HFFc6 (cell line): ENCODE measurements at places on chromosomes 7 and 10. TPM values are rescaled to one million over a fixed set of nuclear protein-coding genes. Genes with fewer than 3 reads are reported as not detected.
A peak's percentile ranks its signal among the peaks of the same experiment; 100 is the strongest.

Gene GATAD1
- total RNA-seq = 13.6 to 14.8 TPM (median 14.2 TPM) in 3 replicates

DNA sequence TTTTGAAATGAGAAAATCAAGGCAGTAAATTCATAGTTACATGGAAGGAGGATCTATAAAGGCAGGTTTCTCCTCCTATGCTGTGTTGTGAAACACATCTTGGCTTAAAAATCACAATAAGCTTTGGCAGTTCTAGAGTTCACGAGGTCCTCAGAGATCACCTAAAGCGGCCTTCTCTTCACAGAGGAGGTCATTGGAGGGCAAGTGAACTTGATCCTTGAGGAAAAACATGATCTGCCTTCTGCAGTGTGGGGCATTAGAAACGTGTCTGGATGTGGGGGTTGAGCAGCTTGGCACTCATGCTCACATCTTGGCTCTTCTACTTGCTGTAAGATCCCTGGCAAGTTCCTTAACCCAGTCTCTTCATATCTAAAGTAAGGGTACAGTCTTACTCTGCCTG is 96.1 kb upstream of the BMPER start:
- DNase-seq = no peak

DNA sequence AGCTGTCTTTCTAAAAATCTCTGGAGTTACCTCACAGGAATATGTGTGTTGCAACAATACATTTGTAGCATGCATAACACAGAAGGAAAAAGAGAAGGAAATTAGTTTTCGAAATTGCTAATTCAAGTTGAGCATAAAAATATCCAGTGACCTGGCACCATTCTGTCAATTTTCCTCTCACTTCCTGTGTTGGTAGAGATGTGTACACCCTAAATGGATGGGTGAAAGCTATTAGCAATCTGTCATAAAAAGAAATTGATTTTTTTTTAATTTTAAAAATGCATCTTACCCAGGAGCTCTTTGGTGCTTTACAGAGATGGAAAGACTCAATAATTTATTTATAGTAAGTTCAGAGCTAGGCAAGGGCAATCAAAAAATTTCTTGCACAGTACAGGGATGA is 333.3 kb upstream of the TMEM229A start:
- DNase-seq = no peak

DNA sequence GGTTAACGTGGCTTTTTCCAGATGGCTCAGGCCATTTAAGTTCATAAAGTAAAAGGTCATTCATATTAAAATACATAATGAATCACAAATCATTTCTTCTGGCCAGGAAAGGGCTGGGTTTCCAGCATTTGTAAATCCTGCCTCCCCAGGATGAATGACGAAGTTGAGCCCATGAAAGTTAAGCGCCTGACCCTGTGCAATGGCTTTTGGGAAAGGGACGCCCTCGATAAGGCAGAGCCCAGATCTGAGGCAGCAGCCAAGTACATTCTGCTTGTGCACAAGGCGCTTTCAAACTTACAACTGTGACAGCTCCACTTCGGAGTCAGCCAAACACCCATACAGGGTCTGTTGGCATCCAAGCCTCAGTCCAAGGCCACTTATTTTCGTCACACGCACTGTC is 2.8 kb downstream of the GIMAP6 start:
- no peak for DNase-seq

GRCh38 chr7:155093596-155093995 is 23.5 kb downstream of the HTR5A start:
- DNase-seq = no peak

DNA sequence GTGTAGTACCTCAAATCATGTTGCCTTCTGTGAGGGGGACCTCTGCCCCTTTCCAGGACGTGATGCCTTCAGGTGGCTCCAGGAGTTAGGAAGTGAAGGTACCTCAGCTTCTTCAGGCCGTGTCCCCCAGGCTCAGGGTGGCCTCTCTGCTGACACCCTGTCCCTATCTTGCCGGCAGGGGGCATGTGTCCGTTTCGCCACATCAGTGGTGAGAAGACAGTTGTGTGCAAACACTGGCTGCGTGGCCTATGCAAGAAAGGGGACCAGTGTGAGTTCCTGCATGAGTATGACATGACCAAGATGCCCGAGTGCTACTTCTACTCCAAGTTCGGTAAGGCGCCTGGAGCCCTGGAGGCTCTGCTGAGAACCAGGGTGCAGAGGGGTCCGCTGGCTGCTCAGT is 9.2 kb downstream of the CPSF4 start:
- DNase-seq = no peak

- peak; percentile 9 for DNase-seq
Measured at GRCh38 chr7:14233076-14233867, 243.8 kb upstream of the ETV1 start.

DNA sequence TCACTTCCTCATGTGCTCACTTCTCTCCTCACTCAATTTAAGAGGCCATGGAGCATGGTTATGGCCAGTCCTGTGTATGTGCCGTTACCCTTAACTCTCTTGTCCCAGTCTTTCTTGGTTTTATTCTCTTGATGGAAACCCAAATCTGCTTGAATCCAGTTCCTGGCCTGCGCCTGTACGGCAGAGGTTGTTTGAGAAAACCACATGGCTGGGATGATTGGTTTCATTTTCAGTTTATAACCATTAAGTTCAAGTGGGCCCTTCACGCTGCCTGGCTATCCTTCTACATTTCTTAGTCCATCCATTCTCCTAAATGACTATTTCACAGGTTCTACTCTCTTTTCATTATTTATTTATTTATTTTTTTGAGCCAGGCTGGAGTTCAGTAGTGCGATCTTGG is 1.6 kb upstream of the ZNF239 start:
- DNase-seq = no peak

GRCh38 chr10:22433875-22434274 is 88.6 kb downstream of the SPAG6 start:
- DNase-seq = peak; percentile 93

GRCh38 chr10:14774797-14775196 is at the start of gene FAM107B:
FAM107B (minus strand) TSS chr10:14774897; CDS start chr10:14774663, 234 bp downstream.
- no peak for DNase-seq

GRCh38 chr7:18558910-18559309 is 63.4 kb downstream of the HDAC9 start:
- no peak for DNase-seq

- DNase-seq = no peak
Measured at GRCh38 chr10:7283246-7283645, 127.6 kb downstream of the SFMBT2 start.

Gene OPN4
- not detected in 3 replicates for total RNA-seq

Gene CLRN3
- total RNA-seq = not detected in 3 replicates

Gene NPS
- not detected in 3 replicates for total RNA-seq

GRCh38 chr10:68462536-68462935 is 9.2 kb downstream of the DNA2 start:
- DNase-seq = no peak

Gene LIPK
- total RNA-seq = not detected in 3 replicates

- no peak for DNase-seq
Measured at GRCh38 chr7:124738639-124739038, 27.0 kb downstream of the GPR37 start.

- no peak for DNase-seq
Measured at GRCh38 chr7:47583739-47584535, 2.0 kb upstream of the TNS3 start.

Gene CDC14C
- total RNA-seq = 0.14 TPM in 1 of 3 replicates, not detected in the others

DNA sequence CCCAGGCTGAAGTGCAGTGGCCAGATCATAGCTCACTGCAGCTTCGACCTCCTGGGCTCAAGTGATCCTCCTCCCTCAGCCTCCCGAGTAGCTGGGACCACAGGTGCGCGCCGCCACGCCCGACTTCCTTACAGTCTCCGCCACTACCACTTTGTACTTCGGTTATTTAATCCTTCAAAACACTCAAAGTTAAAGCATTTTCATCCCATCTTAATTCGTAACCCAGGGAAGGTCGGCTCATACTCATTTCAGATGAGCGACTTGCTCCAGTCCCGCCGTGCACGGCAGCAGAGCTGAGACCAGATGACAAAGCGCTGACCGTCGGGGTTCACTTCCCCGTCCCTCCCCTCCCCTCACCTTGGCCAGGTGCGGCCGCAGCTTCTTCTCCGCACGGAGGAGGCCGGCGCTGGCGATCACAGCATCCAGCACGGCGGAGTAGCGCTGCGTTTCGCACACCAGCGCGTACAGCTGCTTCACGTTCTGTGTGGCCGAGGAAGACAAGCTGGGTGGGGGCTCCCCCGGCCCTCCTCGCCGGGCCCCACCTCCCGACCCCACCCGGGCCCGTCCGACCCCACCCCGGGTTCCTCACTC is 457 bp downstream of the NSUN5 start:
- DNase-seq = no peak

Gene PDE1C
- 0.19 to 1.3 TPM (median 0.21 TPM) in 3 replicates for total RNA-seq

GRCh38 chr10:86591436-86591835 is 62.9 kb upstream of the OPN4 start:
- no peak for DNase-seq

Gene PON1
- total RNA-seq = not detected in 3 replicates

Gene GAD2
- not detected in 3 replicates for total RNA-seq

Gene SORBS1
- 0.08 to 0.17 TPM (median 0.11 TPM) in 3 replicates for total RNA-seq

DNA sequence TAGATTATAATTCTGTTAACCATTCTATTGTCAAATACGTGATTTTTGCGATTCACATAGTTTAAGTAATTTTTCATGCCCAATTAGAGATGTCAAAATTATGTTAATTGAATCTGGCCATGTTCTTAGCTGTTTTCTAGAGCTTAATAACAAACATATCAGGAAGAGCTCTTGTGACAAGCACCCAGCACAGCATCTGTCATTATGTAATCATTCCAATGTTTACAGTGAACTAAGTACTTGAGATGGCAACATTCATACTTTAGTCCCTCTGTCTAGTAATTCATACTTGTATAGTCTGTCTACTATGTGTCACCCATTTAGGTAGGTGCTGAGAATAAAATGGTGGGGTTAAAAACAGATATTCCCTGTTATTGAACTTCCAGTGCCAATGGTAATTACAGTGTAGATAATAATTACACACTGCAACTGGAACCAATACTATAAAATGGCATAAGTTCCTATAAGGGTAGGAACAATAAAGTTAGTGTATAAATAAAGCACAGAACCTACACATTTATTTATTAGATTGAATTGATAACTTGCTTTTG is 55.2 kb downstream of the ZEB1 start:
- no peak for DNase-seq

GRCh38 chr10:35752469-35753461 is 110.7 kb upstream of the FZD8 start:
- no peak for DNase-seq

Gene AQP1
- total RNA-seq = 0.48 to 0.90 TPM (median 0.48 TPM) in 3 replicates

- peak; percentile 45 for DNase-seq
Measured at GRCh38 chr10:58335306-58336005, 650 bp downstream of the UBE2D1 start.

DNA sequence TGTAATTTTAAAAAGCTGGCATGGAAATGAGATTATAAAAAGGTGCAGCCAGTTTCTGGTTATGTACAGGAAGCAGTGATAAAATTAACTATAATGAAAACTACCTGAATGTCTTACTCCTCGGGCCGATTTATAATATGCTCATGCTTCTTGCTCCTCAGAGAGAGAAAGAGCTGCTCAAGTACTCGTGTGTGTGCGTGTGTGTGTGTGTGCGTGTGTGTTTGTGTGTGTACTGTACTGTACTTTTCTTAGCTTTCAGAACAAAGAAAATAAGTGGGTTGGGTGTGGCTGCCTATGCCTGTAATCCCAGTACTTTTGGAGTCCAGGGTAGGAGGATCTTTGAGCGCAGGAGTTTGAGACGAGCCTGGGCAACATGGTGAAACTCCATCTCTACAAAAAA is 96.6 kb upstream of the NMT2 start:
- no peak for DNase-seq

GRCh38 chr7:114209968-114210367 is 204.6 kb upstream of the FOXP2 start:
- no peak for DNase-seq

Gene YWHAG
- total RNA-seq = 172 to 191 TPM (median 172 TPM) in 3 replicates

Gene CREB3L2
- 115 to 139 TPM (median 132 TPM) in 3 replicates for total RNA-seq

Gene TMEM254
- total RNA-seq = 9.7 to 14.0 TPM (median 11.7 TPM) in 3 replicates

DNA sequence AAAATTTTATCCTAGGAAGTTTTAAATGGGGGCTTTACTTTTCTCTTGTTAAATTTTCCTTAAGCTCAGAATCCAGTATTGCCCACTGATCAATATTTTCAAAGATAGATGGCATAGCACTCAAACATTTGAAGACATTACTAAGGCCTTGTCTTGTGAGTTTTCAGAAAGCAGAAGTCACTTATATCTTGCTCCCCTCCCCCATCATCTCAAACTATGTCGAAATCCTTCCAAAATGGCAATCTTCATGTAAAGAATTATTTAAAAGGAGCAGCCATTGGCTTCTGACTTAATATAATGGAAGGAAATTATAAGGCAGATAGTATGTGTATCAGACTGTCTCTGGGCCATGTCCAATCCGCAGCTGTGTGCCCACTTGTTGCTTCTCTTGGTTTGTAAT is 553.5 kb upstream of the C7orf33 start:
- DNase-seq = no peak

Gene FANK1
- 0.94 to 2.1 TPM (median 1.1 TPM) in 3 replicates for total RNA-seq

Gene PITX3
- not detected in 3 replicates for total RNA-seq

Gene ITIH5
- total RNA-seq = not detected in 2 replicates

Gene PPRC1
- total RNA-seq = 49.1 to 55.5 TPM (median 49.2 TPM) in 3 replicates

DNA sequence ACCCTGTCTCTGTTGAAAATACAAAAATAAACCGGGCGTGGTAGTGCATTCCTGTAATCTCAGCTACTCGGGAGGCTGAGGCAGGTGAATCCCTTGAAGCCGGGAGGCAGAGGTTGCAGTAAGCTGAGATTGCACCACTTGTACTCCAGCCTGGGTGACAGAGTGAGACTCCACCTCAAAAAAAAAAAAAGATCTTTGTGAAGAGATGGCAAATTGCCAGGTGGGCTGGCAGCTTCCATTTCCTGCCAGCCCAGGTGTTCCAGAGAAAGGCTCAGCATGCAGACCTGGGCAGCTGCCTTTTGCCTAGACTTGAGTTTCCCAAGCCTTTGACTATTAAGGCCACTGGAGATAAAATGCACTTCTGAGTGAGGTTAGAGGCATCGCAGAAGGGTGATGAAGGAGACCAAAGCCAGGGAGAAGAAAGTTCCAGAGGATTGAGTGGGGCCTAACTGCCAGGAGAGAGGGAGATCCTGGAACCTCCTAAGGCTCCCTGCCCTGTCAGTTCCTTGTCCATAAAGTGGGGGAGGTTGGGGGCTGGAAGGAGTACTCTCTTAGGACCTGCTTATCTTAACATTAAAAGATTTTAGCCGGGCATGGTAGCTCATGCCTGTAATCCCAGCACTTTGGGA is 10.0 kb upstream of the DDIT4 start:
- DNase-seq = no peak

Gene CLCN1
- total RNA-seq = not detected in 3 replicates

DNA sequence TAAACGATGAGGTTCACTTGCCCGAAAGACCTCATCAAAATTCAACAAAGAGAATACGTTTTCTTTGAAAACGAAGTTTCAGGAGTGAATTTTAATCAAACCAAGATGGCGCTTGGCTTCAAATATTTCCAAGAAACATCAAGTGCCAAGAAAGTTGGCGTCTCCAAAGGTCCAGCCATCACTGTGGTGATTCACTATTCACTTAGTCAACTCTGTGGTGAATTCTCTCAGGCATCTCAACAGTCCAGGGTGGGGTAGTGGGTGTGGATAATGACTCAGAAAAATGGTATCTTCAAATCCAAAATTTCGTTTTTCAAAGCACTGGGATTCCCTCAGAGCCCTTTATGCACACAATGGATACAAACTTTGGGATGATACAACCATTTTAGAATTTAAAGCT is 133.1 kb downstream of the SVIL start:
- peak; percentile 84 for DNase-seq

Gene OPALIN
- total RNA-seq = not detected in 2 replicates

- DNase-seq = no peak
Measured at GRCh38 chr7:298743-299142, 8.8 kb downstream of the FOXL3 start.

Gene METTL27
- total RNA-seq = 3.9 to 6.5 TPM (median 4.2 TPM) in 3 replicates
